ENCODE measurements at places on chromosomes 16 and 17. TPM values are rescaled to one million over a fixed set of nuclear protein-coding genes. Genes with fewer than 3 reads are reported as not detected.

The MYH2 gene
- total RNA-seq = not detected

The HOXB8 gene
- total RNA-seq = not detected

DNA sequence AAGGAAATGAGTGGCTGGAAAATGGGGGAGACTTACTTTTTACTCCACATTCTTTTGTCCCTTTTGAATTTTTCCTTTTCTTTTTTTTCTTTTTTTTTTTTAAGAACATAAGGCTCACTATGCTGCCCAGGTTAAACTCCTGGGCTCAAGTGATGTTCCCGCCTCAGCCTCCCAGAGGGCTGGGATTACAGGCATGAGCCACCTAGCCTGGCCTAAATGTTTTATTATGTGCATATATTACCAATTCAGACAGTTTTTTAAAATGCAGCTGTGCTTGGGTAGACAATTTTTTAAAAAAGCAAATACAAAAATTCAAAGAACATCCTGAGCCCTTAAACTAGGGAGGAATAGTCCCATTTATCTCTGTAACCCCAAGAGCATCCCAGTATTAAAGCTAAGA, 28.3 kb downstream of the PSME3IP1 start:
- no peak overlapping the region for H3K27ac ChIP-seq
- no peaks in the 10 kb centered on the region for H3K4me1 ChIP-seq
- H3K36me3 ChIP-seq = peaks cover 9% of the 10 kb centered on the region
- DNase-seq = no peak
- no peaks in the 10 kb centered on the region for H3K27me3 ChIP-seq
- no peak overlapping the region for H3K4me3 ChIP-seq

- no peak overlapping the region for H3K4me3 ChIP-seq
- peak; percentile 70 for DNase-seq
- H3K27ac ChIP-seq = peak overlapping the region; percentile 88
- no peaks in the 10 kb centered on the region for H3K36me3 ChIP-seq
- H3K27me3 ChIP-seq = peaks cover 1% of the 10 kb centered on the region
Measured at GRCh38 chr16:11143372-11144035, 112.5 kb downstream of the SOCS1 start.

DNA sequence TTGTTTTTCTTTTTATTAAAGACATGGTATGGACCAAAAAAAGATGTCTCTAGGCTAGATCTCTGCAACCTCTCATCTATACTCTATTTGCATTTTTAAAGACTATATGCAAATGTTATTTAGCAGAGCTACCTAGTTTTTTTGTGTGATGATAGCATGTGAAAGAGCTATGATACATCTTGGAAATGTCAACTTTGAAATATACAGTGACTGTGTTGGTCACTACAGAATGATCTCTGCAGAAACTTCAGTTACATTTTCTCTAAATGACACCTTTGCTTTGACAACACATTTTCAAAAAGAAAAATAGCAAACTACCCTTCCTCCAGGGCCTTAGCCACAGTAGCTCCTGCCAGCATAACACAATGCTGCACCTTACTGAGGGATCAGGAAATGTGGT, 86.6 kb downstream of the PRKCB start:
- peaks cover 2% of the 10 kb centered on the region for H3K4me1 ChIP-seq
- H3K36me3 ChIP-seq = no peaks in the 10 kb centered on the region
- peaks cover 6% of the 10 kb centered on the region for H3K27me3 ChIP-seq
- no peak for DNase-seq
- H3K4me3 ChIP-seq = no peak overlapping the region

The PMFBP1 gene
- total RNA-seq = 13.1 TPM

DNA sequence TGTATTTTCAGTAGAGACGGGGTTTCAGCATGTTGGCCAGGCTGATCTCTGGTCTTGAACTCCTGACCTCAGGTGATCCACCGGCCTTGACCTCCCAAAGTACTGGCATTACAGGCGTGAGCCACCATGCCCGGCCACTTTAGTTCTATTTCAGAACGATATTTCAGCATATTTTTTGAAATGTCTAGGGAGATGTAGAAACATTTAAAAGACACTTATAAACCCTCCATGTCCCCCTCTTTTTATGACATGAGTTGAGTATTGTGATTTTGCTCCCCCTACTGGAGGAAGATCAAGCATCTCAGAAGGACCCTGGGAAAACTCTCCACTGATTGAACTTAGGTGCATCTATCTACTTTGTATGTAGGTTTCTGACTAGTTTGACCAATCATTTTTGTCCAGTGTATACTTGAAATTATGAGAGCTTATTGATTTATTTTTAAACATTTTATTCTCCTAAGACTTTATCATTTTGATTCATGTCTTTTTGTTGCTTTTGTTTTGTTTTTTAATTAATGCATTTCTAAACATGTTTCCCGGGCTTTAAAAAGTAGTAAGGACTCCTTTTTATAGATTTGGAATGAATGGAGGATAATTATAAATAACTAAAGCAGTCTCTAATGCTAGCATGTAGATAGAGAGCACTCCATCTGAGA, 105.1 kb downstream of the CHD9 start:
- H3K27me3 ChIP-seq = no peaks in the 10 kb centered on the region
- no peaks in the 10 kb centered on the region for H3K36me3 ChIP-seq
- no peak for DNase-seq

- H3K4me3 ChIP-seq = no peak overlapping the region
- H3K27ac ChIP-seq = no peak overlapping the region
- no peaks in the 10 kb centered on the region for H3K36me3 ChIP-seq
- H3K27me3 ChIP-seq = no peaks in the 10 kb centered on the region
- DNase-seq = no peak
Measured at GRCh38 chr16:72917051-72917450, 130.9 kb downstream of the ZFHX3 start.

GRCh38 chr17:15261258-15261801, 3.8 kb downstream of the PMP22 start:
- H3K4me3 ChIP-seq = peak overlapping the region; percentile 80
- no peak overlapping the region for H3K27ac ChIP-seq
- no peaks in the 10 kb centered on the region for H3K36me3 ChIP-seq
- peaks cover 10% of the 10 kb centered on the region for H3K27me3 ChIP-seq

GRCh38 chr17:81713004-81713555, 996 bp downstream of the SLC25A10 start:
- no peak for DNase-seq
- peaks cover 10% of the 10 kb centered on the region for H3K4me1 ChIP-seq
- H3K36me3 ChIP-seq = no peaks in the 10 kb centered on the region
- H3K27me3 ChIP-seq = peaks cover 10% of the 10 kb centered on the region
- peak overlapping the region; percentile 95 for H3K4me3 ChIP-seq
- H3K27ac ChIP-seq = peak overlapping the region; percentile 98

- H3K4me3 ChIP-seq = no peak overlapping the region
- no peak overlapping the region for H3K27ac ChIP-seq
- DNase-seq = no peak
- no peaks in the 10 kb centered on the region for H3K27me3 ChIP-seq
- H3K36me3 ChIP-seq = no peaks in the 10 kb centered on the region
Measured at GRCh38 chr17:19641687-19642372, 6.7 kb upstream of the ALDH3A2 start.

DNA sequence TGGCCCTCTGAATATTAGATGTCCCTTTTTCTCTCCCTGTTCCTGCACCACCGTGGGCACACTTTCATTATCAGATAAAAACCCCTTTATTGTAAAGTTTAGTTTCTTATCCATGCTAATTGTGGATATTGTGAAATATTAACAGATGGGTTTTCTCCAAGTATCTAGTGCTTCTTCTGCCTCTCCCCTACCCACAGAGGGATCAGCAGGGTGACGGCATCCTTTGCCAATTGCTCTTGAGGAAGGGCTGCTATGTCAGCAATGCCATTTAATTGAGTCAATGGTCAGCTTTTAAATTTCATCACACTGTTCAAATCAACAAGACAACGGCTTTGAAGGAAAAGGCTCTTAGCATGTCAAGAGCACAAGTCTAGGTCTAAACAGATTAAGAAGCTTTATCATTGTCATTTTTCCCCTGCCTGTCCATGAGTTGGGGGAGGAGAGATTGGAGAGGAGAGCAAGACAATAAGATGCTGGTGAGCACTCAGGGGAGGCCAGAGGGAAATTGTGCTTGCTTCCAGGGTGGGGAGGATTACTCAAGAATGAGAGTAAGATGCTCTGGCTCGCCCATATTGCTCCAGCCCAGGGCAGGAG, 443.0 kb upstream of the CCL2 start:
- no peak overlapping the region for H3K27ac ChIP-seq
- no peak overlapping the region for H3K4me3 ChIP-seq
- peaks cover 4% of the 10 kb centered on the region for H3K27me3 ChIP-seq
- H3K36me3 ChIP-seq = no peaks in the 10 kb centered on the region
- H3K4me1 ChIP-seq = peaks cover 12% of the 10 kb centered on the region

- H3K4me3 ChIP-seq = no peak overlapping the region
- H3K36me3 ChIP-seq = no peaks in the 10 kb centered on the region
Measured at GRCh38 chr16:28264656-28265055, 27.7 kb upstream of the SBK1 start.

DNA sequence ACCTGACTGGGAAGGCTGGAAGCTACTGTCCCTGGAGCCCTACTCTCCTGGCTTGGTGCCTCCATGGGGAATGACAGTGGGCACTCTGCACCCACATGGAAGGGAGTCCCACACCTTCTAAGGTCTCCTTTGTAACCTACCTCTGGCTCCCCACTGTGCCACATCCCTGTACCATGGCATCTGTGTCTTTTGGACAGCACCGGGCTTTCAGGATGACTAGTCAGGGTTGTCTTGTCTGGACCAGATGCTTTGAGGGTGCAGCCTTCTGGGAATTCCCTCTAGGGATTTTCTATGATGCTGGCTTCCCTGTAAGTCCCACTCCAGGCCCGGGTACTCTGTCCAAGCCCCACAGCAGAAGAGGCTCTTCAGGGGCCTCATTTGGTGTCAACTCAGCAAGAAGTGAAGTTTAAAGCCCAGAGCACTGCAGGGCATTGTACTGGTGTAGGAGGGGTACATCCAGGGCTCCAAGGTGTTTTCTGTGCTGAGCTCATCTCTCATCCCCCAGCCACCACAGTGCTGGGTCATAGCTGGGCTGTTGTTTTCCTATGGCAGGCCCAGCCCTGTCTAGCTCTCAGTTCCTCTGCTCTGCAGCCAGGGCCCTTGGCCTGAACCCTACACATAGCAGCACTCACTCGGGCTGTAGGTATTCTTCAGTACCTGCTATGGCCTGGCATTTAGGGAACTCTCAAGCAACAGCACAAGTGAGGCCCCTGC, 255.3 kb downstream of the CPPED1 start:
- H3K36me3 ChIP-seq = no peaks in the 10 kb centered on the region
- H3K27me3 ChIP-seq = peaks cover 9% of the 10 kb centered on the region
- no peak for DNase-seq
- H3K4me3 ChIP-seq = no peak overlapping the region

DNA sequence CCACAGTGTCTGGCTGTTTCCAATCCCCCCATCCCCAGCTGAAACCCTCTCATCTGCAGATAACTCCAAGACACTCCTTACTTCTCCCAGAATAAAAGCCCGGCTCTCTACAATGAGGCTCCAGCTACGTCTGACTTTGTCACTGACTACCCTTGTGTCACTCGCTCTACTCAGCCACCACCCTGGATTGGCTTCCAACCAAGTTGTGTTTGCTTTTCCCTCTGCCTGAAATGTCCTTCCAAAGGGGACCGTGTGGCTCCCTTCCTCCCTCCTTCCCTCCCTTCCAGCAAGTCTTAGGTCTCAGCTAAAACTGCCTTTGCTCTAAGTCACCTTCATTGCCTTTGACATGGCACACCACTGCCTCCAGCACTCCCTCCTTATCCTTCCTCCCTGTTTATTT, 42.8 kb downstream of the CDH1 start:
- H3K4me3 ChIP-seq = no peak overlapping the region
- H3K36me3 ChIP-seq = no peaks in the 10 kb centered on the region
- H3K27ac ChIP-seq = no peak overlapping the region
- no peaks in the 10 kb centered on the region for H3K4me1 ChIP-seq

DNA sequence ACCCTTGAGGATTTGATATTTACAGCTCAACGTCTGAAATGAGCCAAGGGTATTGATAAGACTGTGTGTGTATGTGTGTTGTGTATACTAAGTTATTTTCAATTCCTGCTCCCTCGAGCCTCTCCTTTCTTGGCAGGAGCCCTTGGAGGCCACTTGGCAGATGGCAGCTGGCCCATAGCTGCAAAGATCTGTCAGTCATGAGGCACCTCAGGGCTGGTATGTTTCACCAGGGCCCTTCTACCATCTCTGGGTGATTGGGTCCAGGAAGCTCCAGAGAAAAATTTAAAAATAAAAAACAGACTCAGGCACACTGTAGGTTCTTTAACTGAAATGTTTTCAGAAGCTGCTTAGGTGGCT, 355.7 kb downstream of the HAPSTR1 start:
- no peak overlapping the region for H3K27ac ChIP-seq
- no peak overlapping the region for H3K4me3 ChIP-seq
- peaks cover 4% of the 10 kb centered on the region for H3K4me1 ChIP-seq
- H3K36me3 ChIP-seq = peaks cover 6% of the 10 kb centered on the region

The CD300H gene
- total RNA-seq = not detected

The FAM20A gene
- 0.37 TPM for total RNA-seq

- no peaks in the 10 kb centered on the region for H3K36me3 ChIP-seq
- no peak overlapping the region for H3K27ac ChIP-seq
- DNase-seq = no peak
- H3K4me3 ChIP-seq = peak overlapping the region; percentile 92
- peaks cover 17% of the 10 kb centered on the region for H3K27me3 ChIP-seq
Measured at GRCh38 chr17:49194297-49194607, 16.1 kb downstream of the GNGT2 start.

- no peak overlapping the region for H3K27ac ChIP-seq
- H3K4me1 ChIP-seq = no peaks in the 10 kb centered on the region
- H3K4me3 ChIP-seq = no peak overlapping the region
- peaks cover 10% of the 10 kb centered on the region for H3K36me3 ChIP-seq
- DNase-seq = no peak
- no peaks in the 10 kb centered on the region for H3K27me3 ChIP-seq
Measured at GRCh38 chr17:58956997-58957724, 149.5 kb downstream of the TRIM37 start.

- H3K27ac ChIP-seq = peak overlapping the region; percentile 92
- H3K27me3 ChIP-seq = peaks cover 2% of the 10 kb centered on the region
- H3K36me3 ChIP-seq = no peaks in the 10 kb centered on the region
- peaks cover 12% of the 10 kb centered on the region for H3K4me1 ChIP-seq
Measured at GRCh38 chr16:22188595-22189442, 17.3 kb upstream of the EEF2K start.

DNA sequence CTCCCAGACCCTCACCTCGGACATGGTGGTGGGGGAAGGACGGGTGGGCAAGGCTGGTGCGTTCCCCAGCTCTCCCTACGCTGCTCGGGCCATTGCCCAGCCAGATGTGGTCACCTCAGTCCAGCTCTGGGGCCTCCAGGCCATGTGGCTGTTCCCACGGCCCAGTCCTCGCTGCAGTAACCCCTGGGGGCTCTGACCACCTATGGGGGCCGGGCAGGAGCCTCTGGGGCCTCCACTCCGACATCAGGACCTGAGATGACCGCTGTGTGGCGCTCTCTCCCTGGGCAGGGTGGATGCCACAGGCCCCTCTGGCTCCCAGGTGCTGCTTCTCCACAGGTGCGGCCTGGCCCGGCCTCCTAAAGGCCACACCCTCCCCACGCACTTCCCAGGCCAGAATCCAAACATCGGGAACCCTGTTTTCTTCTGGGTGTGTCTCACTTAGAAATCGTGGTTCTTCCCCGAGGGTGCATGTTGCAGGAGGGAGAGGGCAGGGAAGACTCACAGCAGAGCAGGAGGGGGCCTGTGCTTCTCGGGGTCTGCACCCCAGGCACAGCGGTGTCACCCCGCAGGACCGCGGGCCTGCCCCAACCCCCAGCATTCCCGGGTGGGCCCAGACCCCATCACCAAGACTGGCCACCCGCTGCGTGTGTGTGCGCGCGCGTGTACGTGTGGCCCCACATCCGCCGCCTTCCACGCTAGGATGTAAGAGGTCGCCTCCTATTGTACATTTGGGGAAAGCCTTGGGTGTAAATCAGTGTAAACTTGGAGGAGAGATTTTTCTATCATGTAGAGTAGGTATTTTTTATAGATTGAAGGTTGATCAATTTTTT, 5.9 kb upstream of the CAPN15 start:
- H3K27me3 ChIP-seq = peaks cover 9% of the 10 kb centered on the region
- no peak for DNase-seq
- H3K36me3 ChIP-seq = no peaks in the 10 kb centered on the region
- no peak overlapping the region for H3K4me3 ChIP-seq
- peaks cover 7% of the 10 kb centered on the region for H3K4me1 ChIP-seq
